Stimulated activated CD4-positive, alpha-beta T cell treated with anti-CD3 and anti-CD28 coated beads, Interleukin-4, amount 100 ng/mL, for 24 hours (primary cell): ENCODE measurements at places on chromosomes 5 and 9.

DNA sequence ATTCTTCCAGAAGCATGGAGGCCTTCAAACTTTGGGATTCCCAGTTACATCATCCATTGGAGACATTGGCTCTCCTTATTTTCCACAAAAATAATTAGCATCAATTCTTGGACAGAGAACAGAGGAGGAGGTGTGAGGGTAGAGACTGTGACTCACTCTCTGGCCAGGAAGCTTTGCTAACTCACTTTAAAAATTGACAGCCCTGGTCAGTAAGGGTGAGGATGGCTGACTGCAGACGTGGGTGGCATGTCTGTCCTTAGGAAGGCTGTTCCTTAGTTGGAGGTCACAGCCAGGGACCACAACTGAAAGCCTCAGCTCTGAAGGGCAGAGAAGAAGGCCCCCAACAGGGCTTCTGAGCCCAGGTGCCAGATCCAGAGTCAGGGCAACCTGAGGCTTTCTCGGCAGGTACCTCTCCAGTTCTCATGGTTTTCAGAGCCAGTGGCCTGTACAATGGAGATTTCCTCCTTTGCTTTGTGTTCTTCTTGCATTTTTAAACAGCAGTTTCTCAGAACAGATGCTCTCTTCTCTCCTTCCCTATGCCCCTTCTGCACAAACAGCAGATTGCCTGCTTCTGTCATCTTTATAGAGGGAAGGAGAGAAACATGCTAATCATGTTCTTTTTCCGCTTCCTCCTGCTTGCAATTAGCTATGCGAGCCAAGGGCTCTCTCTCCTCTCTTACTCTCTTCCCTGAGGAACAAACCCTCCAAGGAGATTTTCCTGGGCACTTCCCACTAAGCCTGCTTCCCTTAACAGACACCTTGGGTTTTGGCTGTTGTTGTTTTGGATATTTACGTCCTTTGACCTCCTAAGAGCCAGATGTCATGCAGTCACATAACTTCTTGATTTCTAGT lies 92.5 kb upstream of the ZNF366 start:
- DNase-seq = no peak

GRCh38 chr5:162654661-162655405 lies 587.3 kb downstream of the GABRG2 start:
- DNase-seq = no peak

GRCh38 chr9:137742698-137743097 lies 123.9 kb downstream of the EHMT1 start:
- no peak for DNase-seq

GRCh38 chr5:111389390-111390082 lies 122.8 kb downstream of the STARD4 start:
- DNase-seq = no peak

DNA sequence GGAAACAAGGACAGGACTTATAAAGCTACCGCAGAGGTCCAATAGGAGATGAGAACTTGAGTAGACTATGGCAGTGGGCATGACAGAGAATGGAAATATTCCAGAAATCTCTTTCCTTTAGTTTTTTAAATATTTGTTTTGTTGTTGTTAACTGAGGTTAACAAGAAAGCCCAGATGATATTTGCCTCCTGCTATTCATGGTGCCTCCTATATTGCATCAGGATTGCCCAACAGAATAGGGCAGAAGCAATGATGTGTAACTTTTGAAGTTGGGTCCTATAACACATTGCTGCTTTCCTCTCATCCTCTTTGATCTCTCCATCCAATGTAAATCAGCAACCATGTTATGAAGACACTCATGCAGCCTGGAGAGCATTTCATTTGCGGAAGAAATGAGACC lies 42.8 kb downstream of the PDE4D start:
- DNase-seq = no peak

DNA sequence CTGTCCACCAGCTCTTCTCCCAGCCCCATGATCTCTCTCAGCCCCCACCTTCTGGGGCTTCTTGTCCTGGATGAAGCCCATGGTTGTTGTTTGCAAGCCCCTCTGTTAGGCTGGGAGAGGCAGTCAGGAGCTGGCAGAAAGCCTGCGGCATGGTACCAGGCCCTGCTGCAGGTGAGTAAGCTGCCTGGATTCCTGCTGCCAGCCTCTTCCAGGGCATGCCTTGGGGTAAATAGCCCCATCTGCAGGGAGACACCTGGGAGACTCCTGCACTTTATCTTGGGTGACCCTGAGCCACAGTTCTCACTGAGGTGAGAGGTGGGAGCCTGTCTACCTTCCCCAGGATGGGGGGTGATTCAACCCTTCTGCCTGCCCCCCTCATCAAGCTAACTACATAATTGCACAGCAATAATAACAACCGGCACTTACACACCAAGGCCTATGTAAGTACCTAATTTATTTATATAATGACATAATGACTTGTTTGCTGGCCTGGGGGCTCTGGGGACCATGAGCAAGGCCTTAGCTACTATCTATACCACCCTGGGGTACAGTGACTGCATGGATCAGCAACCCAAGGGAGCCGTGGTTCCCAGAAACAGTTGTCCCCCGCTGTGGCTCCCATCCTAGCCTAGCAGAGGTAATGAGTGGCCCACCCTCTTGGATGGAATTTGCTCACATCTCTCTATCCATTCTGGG lies 116.0 kb downstream of the PSD2 start:
- no peak for DNase-seq

GRCh38 chr9:26391036-26391435 lies 501.6 kb downstream of the CAAP1 start:
- no peak for DNase-seq
